HEK293T (cell line): ENCODE measurements at places on chromosomes 13 and 19.

GRCh38 chr19:18613589-18614234 lies 1.0 kb downstream of the TMEM59L start:
- DNase-seq, result no peak

- DNase-seq, result no peak
Observed at GRCh38 chr19:7280940-7281666, 13.1 kb downstream of the INSR start.

- DNase-seq, result no peak
Observed at GRCh38 chr19:39828015-39828653, 5.8 kb downstream of the DYRK1B start.

DNA sequence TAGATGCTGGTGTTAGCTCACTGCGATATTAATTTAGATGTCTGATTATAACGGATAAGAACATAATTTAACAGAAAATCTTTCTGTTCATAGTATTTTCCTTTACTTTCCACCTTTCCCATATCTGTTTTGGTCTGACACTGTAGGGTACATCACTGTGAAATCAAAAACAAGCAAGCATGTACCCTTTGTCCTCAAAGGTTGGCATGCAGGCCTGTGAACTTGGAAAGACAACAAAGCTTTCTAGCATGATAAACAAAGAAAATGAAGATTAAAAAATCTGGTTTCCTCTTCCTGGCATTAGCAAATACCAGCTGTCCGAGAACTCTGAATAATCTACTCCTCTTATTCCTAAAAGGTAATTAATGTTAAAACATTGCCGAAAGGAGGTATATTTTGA lies 31.6 kb downstream of the THSD1 start:
- DNase-seq, result no peak

GRCh38 chr13:112756967-112757758 lies 67.3 kb downstream of the ATP11A start:
- DNase-seq, result no peak
